ENCODE measurements at places on chromosomes 7 and 10. TPM values are rescaled to one million over a fixed set of nuclear protein-coding genes. Genes with fewer than 3 reads are reported as not detected.

The FAM237B gene
- not detected for total RNA-seq

- peaks cover 7% of the 10 kb centered on the region for H3K27me3 ChIP-seq
- no peak overlapping the region for H3K4me3 ChIP-seq
- no peak overlapping the region for H3K27ac ChIP-seq
- DNase-seq, result no peak
- no peaks in the 10 kb centered on the region for H3K4me1 ChIP-seq
Observed at GRCh38 chr10:131154306-131155025, 157.1 kb downstream of the TCERG1L start.

DNA sequence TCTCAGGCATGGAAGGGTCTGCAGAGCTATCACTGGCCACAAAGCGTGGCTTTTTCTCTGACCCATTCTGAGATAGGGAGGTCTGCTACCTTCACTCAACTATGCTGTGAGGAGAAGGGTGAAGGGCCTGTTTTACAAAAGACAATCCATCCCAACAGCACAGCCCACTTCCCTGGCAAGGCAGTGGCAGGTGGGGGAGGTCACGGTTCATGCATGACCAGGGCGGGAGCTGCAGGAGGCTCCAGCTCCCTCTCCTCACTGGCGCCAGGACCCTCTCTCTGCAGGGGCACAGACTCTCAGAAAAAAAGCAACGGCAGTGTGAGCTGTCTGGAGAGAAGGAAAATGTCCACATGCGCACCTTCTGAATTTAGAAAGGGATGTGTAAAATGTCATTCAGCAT is 28.5 kb downstream of the GRB10 start:
- no peak overlapping the region for H3K27ac ChIP-seq
- no peak for DNase-seq
- H3K4me3 ChIP-seq, result no peak overlapping the region
- H3K4me1 ChIP-seq, result peaks cover 39% of the 10 kb centered on the region
- H3K27me3 ChIP-seq, result no peaks in the 10 kb centered on the region
- H3K36me3 ChIP-seq, result peaks cover 18% of the 10 kb centered on the region

DNA sequence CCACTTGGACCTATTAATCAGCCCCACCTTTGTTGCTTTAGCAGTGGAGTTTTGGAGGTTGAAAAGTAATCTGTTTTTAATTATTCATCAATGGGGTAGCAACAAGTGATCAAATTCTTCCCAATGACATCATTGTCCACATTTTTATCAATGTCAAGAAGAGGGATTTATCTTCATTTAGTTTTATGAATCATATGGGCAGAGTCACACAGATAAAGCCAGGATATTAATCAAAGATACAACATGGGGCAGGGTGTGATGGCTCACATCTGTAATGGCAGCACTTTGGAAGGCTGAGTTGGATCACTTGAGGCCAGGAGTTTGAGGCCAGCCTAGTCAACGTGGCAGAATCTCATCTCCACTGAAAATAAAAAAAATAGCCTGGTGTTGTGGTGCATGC is 388.4 kb upstream of the POM121L12 start:
- H3K36me3 ChIP-seq, result no peaks in the 10 kb centered on the region
- H3K27me3 ChIP-seq, result no peaks in the 10 kb centered on the region
- no peak for DNase-seq
- H3K4me3 ChIP-seq, result no peak overlapping the region
- H3K27ac ChIP-seq, result no peak overlapping the region

The DNAJB9 gene
- total RNA-seq, result 6.6 TPM

The CNTNAP2 gene
- 63.8 TPM for total RNA-seq

The DKK1 gene
- 0.78 TPM for total RNA-seq

DNA sequence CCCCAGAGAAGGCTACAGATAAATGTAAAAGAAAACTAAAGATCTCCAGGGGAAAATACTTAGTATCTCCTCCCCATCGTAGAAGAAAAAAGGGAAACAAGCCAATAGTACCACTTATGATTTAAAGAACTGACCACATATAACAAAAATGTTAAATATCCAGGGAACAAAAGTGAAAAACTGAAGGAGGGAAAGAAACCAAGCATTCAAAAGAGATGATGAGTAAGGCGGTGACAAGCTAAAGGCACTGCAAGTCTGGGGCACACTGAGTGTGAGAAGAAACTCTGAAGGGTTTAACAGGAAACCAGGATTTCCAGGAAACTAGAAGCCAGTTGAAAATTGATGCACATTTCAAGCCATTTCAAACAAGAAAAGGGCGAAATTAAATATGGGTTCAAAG is 226.3 kb downstream of the AHR start:
- no peak overlapping the region for H3K27ac ChIP-seq
- H3K4me1 ChIP-seq, result 0 out of 2 replicates have a peak, but pooled peaks cover 5% of the 10 kb centered on the region
- no peak for DNase-seq

The IGFBP1 gene
- 0.37 TPM for total RNA-seq

The HOXA13 gene
- not detected for total RNA-seq

DNA sequence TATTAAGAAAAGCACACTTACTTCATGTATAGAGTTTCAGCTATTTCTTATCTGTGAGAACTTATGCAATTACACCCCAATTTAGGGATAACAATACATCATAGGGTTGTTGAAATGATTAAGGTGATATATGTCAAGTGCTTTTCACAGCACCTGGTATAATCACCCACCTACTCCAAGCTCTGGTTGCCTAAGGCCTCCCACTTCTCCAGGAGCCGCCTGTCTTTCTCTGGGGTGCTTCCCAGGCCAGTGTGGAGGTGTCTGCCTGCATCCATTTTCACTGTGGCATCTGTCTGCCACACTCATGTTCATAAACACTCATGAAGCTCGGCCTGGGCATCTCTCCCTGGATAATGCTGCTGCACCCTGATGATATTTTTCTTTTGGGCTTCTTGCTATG is 250.3 kb downstream of the STK31 start:
- no peaks in the 10 kb centered on the region for H3K36me3 ChIP-seq
- no peak overlapping the region for H3K4me3 ChIP-seq
- H3K27ac ChIP-seq, result no peak overlapping the region
- no peaks in the 10 kb centered on the region for H3K27me3 ChIP-seq
- DNase-seq, result no peak

DNA sequence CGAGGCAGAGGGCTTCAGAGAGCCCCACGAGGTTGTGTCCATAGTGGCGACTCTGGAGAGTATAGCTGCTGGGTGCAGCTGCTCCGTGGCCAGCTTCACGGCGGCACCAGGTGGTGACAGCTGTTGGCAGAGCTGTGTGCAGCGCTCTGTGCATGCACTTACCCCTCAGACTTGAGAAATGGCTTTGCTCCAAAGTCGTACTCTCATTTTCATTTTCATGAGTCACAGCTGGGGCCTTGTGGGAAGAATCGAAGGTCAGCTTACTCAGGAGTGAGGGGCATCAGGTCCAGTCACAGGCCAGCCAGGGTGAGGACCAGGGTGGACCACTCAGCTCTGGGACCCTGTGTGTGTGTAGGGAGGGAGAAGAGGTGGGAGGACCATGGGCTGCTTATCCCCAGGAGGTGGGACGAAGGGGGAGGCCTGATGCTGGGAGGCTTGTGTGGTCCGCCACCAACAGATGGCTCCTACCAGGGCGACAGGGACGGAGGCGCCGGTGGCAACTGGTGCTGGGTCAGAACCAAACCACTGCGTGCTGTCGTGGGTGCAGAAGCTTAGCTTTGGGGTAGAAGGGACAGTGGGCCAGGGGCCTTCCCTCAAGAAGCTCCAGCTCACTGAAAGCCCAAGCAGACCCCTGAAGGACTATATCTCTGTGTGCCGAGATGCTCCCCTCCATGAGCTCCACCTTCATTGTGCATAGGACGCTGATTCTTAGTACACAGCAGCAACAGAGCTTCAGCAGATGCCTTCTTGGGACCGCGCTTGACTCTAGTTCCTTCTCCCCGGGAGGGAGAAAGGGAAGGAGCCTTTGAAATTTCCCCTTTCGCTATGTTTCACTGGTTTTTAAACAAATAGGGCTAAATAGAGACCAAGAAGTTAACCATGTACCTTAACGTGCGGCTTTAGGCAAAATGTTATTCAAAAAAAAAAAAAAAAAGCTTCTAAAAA is 225.0 kb downstream of the CELF2 start:
- H3K36me3 ChIP-seq, result no peaks in the 10 kb centered on the region
- no peak overlapping the region for H3K27ac ChIP-seq
- H3K4me1 ChIP-seq, result peaks cover 9% of the 10 kb centered on the region
- DNase-seq, result no peak

All from WTC11 (cell line).